NCI-H748 treated with DMSO at 0.1 percent for 48 hours (cell line): ENCODE measurements at places on chromosomes 11 and 22.

DNA sequence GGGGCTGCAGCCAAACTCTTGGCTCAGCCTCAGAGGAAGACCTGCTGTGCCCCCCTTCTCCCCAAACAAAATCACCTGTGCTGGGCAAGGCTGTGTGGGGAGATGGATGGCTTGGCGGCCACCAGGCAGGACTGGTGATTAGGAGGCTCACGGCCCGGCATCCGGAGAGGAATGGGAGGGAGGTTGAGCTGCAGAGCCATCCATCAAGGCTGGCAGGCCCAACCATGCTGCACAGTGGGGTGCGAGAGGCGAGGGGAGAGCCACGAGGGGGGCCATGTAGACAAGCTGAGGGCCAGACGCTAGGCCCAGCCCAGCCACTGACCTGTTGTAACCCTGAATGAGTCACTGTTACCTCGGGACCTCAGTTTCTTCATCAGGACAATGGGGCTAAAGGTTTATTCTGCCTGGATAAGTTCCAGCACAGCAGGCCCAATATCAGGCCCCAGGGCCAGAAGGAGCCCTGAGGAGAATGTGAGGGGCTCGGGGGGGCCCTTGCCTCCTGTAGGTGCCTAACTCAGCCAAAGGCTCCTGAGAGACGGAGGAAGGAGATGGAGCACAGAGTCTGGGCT lies 18.2 kb downstream of the PDE2A start:
- no peak for DNase-seq

DNA sequence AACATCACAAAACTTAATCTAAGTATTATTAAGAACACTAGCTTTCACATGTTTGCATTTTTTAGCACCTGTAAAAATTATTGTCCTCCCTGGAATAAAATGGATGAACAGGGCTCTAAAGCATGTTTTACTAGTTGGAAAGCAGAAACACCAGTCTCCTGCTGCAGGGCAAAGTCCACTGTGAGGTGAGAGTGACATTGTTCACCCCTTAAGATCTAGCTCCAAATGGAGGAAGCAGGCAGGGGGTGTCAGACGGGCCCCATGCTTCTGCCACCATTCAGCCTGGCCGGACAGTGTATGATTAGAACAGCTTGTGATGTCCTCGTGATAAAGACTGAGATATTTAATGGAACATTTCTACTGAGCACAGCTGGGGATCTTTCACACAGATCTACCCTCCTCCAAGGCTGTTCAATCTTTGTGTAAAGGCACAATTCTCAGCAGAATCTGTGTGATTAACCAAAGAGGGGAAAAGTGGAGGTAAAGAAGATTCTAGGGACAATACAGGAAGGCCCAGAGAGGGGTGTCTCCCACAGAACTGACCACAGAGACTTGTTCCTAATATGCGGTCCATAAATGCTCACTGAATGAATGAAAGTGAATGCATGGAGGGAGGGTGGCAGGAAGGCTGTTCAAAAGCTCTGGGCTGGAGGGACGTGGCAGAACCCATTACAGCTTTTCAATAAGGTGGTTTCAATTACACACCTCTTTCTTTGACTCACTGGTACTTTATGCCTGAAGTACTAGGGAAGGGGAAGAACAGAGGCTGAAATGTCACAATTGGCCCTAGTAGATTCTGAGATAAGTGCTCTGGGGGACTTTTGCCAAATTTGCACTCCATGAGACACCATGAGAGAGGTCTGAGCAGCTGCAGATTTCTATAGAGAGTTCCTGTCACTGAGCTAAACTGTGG lies 239.1 kb upstream of the ARHGAP20 start:
- no peak for DNase-seq

- DNase-seq, result no peak
Observed at GRCh38 chr22:38204784-38205183, 3.0 kb downstream of the MAFF start.

DNA sequence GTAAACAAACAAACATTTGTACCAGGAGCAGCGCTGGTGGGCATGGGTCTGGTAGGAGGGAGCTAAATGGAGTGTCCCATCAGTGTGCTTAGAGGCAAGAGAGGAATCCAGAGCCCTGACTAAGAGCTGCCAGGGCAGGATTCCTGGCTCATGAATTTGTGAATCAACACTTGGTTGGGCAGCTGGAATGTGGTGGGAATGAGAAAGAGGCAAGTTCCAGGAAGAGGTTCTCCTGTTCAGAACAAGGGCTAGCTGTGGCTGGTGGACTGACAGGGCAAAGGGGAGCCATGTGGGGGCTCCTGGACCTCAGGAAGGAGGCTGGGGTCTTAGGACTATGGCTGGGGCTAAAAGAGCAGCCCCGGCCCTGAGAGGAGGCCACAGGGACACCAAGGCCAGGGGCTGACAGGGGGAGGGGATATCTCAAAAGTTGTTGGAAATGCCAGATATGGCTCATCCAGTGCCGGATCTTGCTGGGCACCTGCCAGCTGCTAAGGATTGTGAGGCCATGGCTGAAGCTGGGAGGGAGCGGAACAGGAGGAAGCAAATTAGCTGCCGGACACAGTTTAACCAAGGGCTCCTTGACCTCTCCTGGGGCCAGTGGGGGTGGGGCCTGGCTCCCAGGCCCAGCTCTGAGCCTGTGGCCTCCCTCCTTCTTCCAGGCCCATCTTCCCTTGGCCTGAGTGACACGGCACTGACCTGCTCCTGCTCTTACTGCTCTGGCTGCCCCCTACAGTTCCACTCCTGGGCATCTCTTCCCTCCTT lies 14.6 kb upstream of the P2RY6 start:
- DNase-seq, result no peak
